ENCODE measurements at places on chromosomes 13 and 19.
A peak's percentile ranks its signal among the peaks of the same experiment; 100 is the strongest.

DNA sequence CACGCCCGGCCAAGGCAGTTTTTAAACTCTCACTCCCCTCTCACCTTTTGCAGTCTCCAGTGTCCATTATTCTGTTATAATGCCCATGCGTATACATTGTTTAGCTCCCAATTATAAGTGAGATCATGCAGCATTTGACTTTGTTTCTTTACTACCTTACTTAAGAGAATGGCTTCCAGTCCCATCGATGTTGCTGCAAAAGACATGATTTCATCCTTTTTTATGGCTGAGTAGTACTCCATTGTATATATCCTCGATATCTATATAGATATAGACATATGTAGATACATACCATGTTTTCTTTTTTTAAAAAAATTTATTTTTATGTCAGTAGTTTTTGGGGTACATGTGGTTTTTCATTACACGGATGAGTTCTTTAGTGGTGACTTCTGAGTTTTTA is 8.4 kb downstream of the OR7D2 start:
- no peak for DNase-seq

DNA sequence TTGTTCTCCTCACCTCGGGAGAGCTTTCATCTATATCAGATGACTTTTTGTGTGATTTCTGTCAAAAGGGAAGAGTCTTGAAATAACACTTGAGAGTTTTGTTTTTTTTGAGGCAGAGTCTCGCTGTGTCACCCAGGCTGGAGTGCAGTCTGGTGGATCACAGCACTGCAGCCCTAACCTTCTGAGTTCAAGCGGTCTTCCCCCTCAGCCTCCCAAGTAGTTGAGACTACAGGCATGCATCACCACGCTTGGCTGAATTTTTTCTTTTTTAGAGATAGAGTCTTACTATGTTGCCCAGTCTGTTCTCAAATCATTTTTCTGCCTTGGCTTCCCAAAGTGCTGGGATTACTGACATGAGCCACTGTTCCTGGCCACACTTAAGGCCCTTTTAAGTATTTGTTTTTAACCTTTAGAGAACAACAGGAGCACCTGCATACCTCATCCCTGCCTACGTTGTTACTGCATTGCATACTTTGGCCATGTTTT is 11.4 kb downstream of the NDFIP2 start:
- no peak for DNase-seq

- no peak for DNase-seq
Observed at GRCh38 chr19:7823686-7824301, 6.2 kb upstream of the EVI5L start.

DNA sequence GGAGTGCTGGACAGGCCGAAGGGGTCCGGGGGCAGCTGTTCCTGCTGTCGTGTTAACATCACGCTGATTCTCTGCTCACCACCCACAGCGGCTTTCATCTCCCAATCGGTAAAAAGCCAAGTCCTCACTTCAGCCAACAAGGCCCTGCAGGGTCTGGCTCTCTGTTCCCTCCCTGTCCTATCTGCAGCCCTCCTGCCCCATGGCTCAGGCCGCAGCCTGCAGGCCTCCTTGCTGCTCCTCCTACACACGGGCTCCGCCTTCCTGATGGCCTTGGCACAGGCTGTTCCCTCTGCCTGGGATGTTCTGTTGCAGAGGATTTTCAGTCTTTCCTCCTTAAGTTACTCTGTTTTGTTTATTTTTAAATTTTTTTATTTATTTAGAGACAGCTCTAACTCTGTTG is 22.2 kb downstream of the FUZ start:
- DNase-seq, result no peak

DNA sequence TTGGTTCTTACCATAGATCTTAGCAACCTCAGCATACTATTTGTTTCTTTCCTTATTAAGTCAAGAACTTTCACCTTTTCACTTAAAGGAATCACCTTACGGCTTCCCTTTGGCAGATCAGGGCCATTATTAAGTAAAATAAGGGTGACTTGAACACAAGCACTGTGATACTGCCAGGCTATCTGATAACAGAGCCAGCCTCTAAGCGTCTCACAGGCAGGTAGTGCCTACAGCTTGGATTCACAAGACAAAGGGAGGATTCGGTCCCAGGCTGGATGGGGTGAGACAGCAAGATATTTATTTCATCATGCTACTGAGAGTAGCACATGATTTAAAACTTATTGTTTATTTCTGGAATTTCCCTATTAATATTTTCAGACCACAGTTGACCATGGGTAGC is 218.6 kb downstream of the FOXO1 start:
- DNase-seq, result no peak

GRCh38 chr13:30752201-30752797 is 17.0 kb downstream of the ALOX5AP start:
- DNase-seq, result no peak

DNA sequence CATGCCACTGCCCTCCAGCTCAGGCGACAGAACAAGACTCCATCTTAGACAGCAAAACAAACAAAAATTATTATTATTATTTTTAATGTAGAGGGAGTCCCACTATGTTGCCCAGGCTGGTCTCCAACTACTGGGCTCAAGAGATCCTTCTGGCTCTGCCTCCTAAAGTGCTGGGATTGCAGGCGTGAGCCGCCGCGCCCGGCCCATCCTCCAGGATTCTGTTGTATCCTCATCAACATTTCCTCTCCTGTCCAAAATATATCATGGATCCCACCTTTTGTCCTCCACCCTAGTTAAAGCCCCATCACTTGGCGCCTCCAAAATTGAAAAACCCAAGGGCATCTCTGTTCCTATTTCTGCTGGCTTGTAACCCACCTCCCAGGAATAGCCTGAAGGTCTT is 1.2 kb downstream of the ZNF784 start:
- DNase-seq, result no peak

DNA sequence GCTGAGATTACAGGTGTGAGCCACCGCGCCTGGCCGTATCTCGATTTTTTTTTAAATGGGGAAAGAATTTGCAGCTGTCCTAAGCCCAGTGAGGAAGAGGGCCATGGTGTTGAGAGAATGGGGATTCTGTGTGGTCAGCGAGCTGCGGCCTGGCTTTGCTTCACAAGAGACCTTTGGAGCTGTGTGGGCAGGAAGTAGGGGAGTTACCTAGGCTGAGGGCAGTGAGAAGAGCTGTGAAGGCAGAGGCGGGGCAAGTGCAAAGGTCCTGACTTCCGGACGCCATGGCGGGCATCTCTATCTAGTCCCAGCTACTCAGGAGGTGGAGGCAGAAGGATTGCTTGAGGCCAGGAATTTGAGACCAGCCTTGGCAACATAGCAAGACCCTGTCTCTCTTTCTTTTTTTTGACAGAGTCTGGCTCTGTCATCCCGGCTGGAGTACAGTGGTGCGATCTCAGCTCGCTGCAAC is 4.9 kb downstream of the AP2A1 start:
- no peak for DNase-seq

GRCh38 chr13:48403151-48403631 is 9.7 kb downstream of the LPAR6 start:
- DNase-seq, result no peak

DNA sequence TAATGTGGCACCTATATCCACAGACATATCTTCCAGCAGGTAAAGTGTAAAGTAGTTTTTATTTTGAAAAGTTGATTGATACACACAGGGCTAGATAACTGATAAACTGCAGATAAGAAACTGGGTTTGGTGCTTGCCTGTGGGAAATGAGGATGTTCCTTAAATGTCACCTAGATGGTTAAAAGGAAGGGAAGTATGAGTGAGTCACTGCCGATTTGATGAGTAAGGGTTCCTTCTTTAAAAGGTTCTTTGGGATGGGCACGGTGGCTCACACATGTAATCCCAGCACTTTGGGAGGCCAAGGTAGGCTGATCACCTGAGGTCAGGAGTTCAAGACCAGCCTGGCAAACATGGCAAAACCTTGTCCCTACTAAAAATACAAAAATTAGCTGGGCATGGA is 73.8 kb upstream of the FRY start:
- DNase-seq, result no peak

GRCh38 chr19:47374876-47375693 is 26.0 kb downstream of the DHX34 start:
- no peak for DNase-seq

- no peak for DNase-seq
Observed at GRCh38 chr19:50725911-50726230, 2.7 kb downstream of the CLEC11A start.

DNA sequence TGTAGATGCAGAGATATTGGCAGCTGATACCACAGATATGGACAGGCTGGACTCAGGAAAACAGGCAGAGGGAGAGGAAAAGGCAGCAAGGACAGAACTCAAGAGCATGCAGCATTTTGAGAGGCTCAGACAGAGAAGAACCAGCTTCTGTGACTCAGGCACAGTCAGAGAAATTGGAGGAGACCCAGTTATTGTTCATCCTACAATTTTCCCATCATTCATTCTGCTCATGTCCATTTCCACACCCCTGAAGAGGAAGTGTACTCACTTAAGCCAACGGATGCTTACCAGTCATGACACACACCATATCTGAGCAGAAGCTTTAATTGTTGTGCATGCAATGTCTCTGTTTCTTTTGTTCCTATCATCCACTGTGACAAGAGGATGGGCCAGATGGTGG is 359.8 kb upstream of the HTR2A start:
- DNase-seq, result no peak

GRCh38 chr19:11560404-11561051 is 1.5 kb upstream of the ELOF1 start:
- DNase-seq, result peak; percentile 18

DNA sequence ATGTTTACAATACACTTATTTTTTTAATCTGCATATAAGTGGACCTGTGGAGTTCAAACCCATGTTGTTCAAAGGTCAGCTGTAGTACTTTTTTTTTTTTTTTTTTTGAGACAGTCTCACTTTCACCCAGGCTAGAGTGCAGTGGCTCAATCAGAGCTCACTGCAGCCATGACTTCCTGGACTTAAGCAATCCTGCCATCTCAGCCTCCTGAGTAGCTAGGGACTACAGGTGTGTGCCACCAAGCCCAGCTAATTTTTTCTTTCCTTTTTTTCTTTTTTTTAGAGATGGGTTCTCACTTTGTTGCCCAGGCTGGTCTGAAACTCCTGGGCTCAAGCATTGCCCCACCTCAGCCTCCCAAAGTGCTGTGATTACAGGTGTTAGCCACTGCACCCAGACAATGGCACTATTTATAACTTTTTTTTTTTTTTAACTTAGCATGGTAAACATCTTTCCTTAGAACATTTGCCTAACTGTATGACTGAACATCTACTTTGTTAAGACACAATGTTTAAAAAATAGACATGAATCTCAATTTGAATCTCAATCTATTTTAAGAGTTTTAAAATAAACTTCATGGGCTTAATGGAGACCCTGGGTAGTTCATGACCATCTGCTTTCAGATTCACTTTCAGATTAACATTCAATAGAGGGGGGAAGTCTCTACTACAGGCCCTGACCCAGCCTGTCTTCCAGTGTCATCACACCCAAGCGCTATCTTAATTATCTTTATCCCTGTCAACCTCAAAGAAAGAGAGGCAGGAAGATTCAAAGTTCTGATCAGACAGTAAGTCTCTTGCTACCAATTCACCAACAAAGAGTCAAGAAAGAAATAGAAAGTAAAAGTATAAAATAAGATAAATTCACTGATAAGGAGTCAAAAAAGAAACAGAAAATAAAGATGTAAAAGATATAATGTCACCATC is 97.7 kb upstream of the DOCK9 start:
- no peak for DNase-seq

GRCh38 chr13:77994166-77994565 is 75.5 kb upstream of the EDNRB start:
- no peak for DNase-seq

GRCh38 chr13:95050800-95051615 is 250.2 kb downstream of the ABCC4 start:
- DNase-seq, result no peak

Data from activated T-helper 1 cell treated with Interleukin-2 at 50 U/mL for 16 hours (primary cell).